ENCODE measurements at places on chromosomes 11 and 22. TPM values are rescaled to one million over a fixed set of nuclear protein-coding genes. Genes with fewer than 3 reads are reported as not detected.
A peak's percentile ranks its signal among the peaks of the same experiment; 100 is the strongest.

The BATF2 gene
- 3.2 TPM for total RNA-seq

The C11orf42 gene
- not detected for total RNA-seq

The MGAT3 gene
- 10.3 TPM for total RNA-seq

The GAL3ST3 gene
- total RNA-seq = 21.3 TPM

DNA sequence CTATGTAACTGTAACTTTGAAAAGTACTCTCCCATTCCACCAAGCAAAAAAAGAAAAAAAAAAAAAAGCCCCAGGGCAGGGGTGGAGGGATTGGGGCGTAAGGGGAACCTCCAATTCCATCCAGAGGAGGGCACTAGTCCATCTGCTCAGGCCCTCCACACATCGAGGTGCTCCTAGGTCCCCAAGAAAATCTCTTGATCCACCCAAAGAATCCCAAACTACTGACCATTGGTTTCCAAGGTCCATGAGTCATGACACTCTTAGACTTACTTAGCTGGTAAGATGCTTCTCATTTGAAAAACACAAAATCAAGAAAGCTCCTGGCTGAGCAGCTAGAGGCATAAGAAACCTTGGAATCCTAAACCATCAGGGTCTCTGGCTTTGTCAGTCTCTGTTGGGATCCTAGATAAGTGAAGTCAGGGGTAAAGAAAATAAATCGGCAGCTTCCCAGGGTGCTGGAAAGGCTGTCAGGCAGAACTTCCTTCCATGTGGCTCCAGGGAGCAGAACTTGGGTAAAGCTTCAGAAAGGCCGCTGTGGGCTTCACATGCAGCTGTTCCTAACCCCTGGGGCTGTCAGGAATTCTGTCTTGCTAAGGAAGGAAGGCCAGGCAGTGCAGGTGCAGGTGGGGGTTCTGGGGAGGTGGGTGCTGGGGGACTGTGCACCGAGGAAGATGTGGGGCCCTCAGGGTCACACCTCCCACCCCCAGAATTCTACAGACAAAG lies 49.4 kb upstream of the ADA2 start:
- DNase-seq = no peak

DNA sequence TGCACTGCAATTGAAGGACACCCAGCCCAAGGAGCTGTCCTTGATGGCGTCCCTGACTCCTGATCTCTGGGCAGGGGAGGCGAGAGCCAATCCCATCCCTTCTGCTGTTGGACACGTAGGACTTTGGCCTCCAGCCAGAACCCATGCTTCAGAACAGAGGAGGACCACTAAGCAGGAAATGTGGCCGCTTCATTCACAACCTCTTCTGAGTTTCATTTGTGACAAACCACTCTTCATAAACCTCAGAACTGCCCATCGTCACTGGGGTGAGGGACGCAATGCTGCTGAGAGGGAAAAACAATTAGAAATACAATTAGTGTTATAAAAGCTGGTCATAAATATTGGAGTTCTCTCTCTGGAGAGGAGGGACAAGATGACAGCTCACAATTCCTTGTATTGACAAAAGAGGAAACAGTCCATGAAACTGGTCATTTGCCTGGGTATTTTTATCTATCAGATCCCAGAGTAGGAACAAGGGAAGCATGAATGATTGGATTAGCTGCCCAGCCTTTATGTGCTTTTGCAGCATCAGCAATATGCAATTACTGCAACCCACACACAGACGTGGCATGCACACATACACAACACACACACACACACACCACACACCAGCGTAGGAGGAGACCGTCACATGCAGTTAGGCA lies 216.5 kb upstream of the CADM1 start:
- no peak for DNase-seq

DNA sequence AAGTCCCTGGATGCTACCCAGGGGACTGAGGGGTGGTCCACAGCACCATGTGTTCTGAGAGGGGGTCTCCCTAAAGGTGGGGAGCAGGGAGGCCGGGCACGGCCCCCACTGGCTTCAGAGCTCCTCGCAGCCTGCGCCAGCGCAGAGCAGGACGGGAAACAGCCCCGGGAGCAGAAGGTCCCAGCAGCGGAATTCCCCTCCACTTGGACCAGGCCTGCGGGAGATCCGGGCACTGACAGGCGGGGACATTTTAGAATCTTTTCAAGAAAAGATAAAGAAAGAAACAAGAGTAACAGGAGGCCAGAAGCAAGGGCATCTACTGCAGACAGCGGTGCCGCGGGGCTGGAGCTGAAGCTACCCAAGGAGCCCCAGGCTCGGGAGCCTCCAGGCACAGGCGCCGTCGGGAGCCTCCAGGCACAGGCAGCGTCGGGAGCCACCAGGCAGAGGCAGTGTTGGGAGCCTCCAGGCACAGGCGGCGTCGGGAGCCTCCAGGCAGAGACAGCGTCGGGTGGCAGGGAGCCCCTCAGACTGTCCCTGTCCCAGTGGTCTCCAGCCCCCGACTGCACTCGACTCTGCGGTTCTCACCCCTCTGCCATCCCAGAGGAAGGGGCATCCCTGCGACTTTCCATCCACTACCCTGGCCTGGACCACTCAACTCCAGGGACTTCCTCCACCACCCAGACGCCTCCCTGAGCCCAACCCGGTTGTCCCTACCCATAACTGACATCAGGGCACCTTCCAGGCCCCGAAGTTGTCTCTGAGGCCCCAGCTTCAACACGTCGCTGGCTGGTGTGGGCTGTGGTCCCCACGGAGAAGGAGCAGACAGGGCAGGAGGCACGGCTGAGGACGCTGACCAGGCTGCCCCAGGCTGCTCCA lies 211.1 kb downstream of the BRD1 start:
- peak; percentile 23 for DNase-seq

DNA sequence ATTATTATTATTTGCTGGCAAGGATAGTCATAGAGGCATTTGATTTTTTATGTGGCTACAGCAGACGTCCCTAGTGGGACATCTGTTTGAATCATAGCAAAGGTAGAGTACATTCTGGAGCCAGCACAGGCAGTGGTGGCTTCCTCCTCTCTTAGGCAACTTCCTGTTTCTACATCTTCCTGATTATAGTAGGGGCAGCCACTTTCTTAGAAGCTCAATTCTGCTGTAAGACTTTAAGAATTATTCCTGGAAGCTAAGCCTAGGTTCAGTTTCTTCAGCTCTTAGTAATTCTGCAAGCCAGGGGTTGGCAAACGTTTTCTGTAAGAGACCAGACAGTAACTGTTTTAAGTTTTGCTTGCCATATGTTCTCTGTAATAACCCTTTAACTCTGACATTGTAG lies 129.3 kb upstream of the TENM4 start:
- no peak for DNase-seq

DNA sequence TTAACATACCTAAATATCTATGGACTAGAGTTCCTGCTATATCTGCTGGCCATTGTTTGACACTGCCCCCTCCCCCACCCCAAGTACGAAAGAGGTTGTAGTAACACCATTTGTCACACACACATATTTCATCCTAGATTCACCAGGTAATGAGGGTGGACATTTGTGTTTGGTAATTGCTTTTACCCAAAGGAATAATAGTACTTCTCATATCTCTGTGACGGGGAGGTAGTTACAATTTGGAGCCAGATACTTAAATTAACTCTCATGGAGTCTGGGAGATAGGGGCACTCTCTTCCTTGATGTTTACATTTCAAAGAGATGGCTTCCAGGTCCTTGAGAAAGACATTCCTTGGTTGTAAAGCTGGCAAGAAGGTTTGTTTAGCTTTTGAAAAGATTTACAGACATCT lies 38.7 kb downstream of the REXO2 start:
- no peak for DNase-seq

GRCh38 chr22:26713823-26714449 lies 56.5 kb downstream of the MIAT start:
- no peak for DNase-seq

DNA sequence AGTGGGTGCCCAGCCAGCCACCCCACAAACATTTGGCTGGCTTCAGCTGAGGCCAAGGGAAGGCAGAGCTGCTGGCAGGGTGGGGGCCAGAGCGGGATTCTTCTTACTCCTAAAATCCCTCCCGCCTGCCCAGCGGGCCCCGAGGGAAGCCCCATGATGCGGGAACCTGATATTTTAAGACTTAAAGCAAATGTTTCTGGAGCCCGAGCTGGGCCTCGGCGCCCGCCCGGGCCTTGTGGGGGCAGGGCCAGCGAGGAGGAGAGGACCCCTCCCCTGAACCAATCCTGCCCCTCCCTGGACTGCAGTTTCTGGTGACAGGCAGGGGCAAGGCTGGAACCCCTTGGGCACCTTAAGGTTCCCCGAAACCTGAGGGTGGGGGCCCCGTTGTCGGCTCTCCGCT lies 17.2 kb downstream of the GP1BB start:
- DNase-seq = no peak

- DNase-seq = no peak
These were observed 51.8 kb upstream of the TTC12 start for GRCh38 chr11:113262594-113262993.

GRCh38 chr11:10204021-10204420 lies 90.0 kb downstream of the SBF2 start:
- DNase-seq = no peak

- peak; percentile 69 for DNase-seq
These were observed 44.9 kb upstream of the ETS1 start for GRCh38 chr11:128632141-128632791.

DNA sequence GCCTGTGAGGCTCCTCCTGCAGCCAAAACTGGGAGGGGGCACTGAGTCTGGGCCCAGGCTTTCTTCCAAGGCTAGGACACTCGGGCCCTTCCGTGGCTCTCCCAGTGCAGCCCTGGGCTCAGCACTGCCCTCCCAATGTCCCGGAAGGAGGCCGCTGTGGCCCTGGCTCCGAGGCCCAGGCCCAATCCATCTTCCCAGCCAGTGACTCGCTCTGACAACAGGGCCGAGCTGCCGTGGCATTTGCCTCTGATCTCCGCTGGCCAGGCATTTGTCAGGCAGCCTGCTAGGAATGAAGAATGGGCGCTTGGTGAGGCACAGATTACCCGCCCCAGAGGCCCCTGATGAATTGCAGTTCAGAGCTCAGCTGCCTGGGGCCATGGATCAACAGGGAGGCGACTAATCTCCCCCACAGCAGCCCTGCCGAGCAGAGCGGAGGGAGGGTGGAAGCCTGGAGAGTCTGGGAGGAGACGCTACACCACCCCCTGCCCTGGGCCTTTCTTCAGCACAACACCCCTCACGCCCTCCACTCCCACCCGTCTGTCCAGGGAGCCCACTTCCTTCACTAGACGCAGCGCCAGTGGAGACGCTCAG lies 8.3 kb downstream of the FXYD2 start:
- DNase-seq = no peak

DNA sequence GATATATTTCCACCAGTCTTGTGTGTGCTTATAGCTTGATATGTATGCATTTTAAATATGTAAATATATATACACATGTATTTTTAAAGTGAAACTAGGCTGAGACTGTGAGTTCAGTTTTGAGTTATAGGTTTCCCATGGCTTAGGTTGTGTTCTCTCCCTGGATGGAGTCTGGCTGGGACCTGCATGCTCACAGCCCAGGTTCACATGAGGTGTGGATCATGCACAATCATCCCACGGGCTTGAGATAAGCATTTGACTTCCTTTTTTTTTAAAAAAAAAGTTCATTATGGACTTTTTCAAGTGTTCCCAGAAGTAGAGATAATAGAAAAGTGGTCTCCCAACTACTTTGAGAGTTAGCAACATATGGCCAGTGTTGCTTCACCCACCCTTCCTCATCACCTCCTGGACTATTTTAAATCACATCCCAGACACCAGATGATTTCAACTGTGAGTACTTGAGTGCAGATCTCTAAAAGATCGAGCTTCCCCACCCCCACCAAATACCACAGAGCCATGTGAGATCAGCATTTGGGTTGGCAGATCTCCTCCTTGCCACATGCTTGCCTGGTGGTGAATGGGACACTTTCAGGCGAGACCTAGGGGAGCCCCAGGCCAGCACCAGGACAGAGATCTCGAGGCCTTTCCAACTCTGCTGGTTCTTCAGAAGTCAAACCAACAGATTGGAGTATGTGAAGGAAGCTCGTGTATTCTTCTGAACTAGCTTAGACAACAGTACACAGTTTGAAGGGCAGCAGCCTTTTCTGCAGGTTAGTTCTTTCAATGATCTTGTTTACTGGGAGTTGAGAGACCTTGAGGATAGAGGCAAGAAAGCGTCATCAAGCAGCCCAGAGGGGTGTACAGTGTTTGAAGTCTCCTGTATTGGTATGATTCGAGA lies 15.9 kb downstream of the MED15 start:
- DNase-seq = no peak

DNA sequence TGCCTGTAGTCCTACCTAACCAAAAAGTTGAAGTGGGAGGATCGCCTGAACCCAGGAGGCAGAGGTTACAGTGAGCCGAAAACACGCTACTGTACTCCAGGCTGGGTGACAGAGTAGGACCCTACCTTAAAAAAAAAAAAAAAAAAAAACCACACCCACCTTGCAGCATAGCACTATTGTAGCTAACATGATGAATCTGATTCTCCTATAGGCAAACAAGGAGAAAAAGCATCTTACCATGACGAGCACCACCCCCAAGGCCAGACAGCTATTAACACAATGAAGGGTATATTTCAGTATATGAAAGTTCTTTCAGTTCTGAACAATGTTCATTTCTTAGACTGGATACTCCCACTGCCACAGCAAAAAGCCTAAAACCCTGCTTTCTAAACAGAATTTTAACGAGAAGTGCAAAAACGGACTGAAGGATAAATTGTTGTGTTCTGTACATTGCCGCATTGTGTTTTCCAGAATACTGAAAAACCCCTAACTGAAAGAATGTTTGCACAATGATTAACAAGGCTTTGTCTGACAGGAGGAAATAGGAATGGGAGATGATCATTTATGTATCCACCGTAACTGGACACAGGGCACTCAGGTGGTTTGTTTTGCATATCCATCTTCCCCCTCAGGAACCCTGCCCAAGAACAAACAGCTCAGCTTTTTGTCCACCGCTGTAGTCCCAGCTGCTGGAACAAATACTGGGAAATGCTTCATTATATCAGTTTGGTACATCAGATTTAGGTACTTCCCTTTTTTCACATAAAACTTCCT lies 8.9 kb downstream of the PISD start:
- no peak for DNase-seq
